ENCODE measurements at places on chromosomes 3 and 15.

DNA sequence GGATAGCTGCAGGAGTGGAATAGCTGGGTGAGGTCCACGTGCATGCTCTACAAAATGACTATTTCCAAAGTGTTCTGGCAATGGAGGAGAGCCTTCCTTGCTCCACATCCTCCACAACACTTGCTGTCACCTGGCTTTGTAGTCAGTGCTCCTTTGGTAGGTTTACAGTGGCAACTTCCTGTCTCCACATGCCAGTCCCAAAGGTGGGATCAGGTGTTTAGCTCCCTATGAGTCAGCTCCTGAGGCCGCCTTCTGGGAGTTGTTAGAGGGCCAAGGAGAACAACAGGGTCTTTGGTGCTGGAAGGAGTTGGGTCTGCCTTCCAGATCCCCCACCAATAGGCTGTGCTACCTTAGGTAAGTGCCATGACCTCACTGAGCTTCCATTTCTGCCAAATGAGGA is 15.3 kb upstream of the LIMD1 start:
- no peak for DNase-seq

- no peak for DNase-seq
Observed at GRCh38 chr15:36832774-36833463, 253.5 kb downstream of the CDIN1 start.

GRCh38 chr15:101445562-101446517 is 43.7 kb downstream of the PCSK6 start:
- no peak for DNase-seq

- DNase-seq: no peak
Observed at GRCh38 chr3:101243285-101244211, 76.8 kb downstream of the IMPG2 start.

DNA sequence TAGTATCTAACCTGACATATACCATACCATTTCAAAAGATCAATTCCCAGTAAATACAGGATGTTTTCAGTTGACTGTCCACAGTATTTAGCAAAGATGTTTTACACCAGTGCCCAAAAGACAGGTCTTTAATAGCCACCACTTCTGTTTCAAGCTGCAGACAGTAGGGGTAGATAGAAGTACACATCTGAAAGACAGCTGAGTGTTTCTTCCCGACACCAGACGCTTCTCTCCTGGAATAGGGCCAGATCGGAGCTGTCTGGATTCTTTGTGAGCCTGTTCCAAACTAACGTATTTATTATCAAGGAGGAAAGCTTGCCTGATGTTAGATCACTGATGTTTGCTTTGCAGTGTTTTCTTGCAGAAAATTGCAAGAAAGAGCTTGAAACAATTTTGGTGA is 136.1 kb upstream of the RBMS3 start:
- DNase-seq: no peak

DNA sequence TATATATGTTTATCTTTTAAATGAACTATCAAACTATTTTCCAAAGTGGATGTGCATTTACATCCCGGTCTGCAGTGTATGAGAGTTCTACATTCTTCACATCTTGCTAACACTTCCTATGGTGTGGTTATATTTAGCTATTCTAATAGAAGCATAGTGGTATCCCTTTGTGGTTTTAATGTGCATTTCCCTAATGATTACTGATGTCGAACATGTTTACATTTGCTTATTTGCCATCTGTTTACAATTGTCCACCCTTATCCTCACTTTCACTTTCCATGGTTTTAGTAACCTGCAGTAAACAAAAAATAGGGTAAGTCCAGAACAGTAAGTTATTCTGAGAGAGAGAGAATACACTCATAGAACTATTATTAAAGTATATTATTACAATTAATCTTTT is 360.5 kb upstream of the NAALADL2 start:
- no peak for DNase-seq

DNA sequence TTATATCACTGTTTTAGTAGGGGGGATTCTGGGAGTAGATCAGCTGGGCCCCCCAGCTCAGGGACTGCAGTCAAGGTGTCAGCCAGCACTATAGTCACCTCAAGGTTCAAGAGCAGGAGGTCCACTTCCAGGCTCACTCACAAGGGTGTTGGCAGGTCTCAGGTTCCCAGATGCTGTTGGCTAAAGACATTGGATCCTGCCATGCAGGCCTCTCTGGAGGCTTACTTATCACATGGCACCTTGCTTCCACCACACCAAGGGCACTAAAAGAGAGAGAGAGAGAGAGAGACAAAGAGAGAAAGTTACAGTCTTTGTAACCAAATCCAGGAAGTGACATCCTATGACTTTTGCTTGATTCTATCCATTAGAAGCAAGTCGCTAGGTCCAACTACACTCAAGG is 7.5 kb upstream of the PPP1R14D start:
- peak; percentile 17 for DNase-seq

Data from aorta (tissue), 5 donors.